Stimulated activated CD8-positive, alpha-beta memory T cell treated with anti-CD3 and anti-CD28 coated beads, Interleukin-2, amount 100 ng/mL, for 1 hour (primary cell): ENCODE measurements at places on chromosomes 2 and 18.
A peak's percentile ranks its signal among the peaks of the same experiment; 100 is the strongest.

DNA sequence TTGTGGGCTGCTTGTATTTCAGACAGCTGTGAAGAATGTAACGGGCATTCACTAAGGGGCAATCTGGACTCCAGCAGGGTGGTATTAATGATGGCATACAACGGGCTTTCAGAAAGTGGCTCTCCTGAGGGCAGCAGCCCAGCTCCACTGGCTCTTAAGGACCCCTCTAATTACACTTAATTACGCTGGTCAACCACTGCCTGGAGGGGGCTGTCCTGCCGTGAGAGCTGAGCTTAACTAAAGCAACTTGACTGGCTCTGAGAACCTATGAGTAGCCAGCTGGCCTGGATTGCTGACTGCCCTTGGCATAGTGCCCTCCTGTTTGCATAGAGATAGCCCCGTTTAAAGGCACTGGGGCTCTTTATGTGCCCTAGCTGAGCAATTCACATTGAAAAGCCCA lies 3.8 kb downstream of the LIPG start:
- DNase-seq, result no peak

GRCh38 chr2:140662504-140662903 lies 1468.3 kb downstream of the LRP1B start:
- DNase-seq, result no peak

DNA sequence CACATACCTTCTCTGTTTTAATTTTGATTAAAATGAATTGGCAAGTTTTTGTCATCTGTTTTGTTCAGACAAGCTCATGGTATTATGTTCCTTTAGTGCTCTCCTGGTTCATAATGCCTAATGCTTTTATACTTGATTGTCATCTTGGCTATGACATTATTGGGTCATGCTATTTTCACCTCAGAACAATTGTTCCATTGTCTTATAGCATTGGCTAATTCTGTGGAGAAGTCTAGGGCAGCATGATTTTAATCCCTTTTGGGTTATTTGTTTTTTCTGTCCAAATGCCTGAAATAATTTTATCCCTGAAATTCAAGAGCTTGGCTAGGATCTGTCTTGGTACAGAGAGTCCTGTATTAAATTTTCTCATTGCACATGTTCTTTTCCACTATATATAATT lies 83.8 kb upstream of the CCDC85A start:
- DNase-seq, result no peak

DNA sequence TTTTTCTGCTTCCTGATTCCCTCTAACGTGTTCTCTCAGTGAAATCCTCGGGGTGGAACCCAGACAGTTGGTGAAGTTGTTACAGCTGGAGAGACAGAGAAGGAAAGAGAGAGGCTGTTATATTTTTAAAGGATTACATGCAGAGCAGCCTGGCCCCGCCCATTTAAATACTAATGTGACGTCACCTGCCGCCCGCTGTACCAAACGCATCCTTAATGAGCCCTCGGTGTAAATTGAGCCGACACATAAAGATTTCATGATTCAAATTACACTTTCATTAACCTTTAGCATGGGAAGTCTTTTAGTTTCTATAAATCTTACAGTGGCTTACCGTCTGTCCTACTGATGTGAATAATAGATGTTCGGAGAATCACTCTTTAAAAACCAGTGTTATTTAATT lies 164.0 kb upstream of the SIX3 start:
- DNase-seq, result no peak

DNA sequence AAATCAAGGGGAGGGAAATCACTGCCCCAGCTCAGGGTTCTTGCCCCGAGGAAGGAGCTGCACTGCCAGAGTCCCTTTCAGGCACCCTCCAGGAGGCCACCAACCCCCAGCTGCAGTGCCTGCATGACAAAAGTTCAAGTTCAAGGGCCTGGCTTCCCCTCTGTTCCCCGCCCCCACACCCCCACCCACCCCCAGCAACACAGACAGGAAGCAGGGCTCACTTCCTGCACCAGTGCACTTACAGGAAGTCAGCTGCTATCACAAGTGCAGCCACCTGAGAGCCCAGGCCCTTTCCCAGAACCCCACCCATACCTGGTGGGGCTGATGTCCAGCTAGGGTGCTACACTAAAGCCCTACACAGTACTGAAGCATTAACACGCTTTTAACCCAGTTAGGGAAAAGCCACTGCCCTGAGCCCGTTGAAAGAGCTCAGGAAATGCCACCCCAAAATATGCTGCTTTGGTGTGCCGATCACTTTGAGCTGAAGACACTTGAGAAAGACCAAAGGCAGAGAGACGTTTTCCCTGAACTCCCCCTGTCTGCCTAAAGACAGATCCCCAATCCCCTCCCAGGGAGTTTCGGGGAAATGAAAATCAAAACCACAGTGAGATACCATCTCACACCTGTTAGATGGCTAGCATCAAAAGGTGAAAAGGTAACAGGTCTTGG lies 109.9 kb upstream of the CAB39 start:
- DNase-seq, result peak; percentile 4

DNA sequence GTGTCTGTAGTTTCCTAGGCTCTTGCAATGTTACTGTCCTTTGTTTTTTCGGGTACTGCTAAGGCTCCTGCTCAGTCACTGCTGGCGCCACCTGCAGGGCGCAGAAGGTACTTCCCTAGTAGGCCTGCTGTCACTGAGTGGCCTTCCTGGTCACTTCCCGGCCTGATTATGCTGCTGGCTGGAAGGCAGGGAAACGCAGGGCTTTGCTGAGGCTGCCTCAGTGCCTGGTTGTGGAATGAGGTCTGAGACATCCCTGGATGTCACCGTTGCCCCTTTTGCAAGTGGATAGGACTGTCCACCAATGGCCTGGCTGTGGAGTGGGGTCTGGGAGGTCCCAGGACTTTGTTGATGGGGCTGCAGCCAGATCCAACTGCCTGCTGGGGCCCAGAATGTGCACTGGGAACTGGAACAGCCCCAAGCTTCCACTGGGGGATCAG lies 13.1 kb downstream of the DAW1 start:
- no peak for DNase-seq

DNA sequence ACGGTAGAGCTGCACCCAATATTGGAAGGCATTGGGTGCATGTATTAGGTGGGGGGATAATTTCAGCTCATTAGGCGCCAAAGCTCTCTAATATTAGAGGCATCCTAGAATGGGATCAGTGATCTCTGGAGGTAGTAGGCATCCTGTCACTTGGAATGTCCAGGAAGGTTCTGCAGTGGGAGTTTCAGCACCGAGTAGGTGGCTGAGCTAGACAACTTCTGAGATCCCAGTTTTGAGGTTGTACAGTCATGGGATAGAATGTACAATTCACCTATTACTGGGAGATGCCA lies 210.9 kb downstream of the MYCN start:
- no peak for DNase-seq

- DNase-seq, result no peak
Observed at GRCh38 chr18:33181016-33181415, 259.5 kb downstream of the CCDC178 start.

GRCh38 chr2:130336877-130337734 lies 5.6 kb upstream of the IMP4 start:
- no peak for DNase-seq

DNA sequence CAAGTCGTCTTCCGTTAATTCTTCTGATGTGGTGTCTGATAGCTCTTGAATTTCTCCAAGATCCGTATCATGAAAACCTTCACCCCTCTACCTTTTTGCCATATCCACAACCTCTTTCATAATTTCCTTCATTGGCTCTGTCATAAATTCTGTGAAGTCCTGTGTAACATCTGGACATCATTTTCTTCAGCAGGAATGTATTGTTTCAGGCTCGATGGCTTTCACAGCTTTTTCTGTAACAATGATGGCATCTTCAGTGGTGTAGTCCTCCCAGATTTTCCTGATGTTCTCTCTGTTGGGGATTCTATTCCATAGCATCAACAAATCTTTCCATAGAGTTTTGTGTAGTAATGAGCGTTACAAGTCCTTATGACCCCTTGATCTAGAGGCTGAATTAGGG lies 114.2 kb upstream of the EML6 start:
- no peak for DNase-seq

DNA sequence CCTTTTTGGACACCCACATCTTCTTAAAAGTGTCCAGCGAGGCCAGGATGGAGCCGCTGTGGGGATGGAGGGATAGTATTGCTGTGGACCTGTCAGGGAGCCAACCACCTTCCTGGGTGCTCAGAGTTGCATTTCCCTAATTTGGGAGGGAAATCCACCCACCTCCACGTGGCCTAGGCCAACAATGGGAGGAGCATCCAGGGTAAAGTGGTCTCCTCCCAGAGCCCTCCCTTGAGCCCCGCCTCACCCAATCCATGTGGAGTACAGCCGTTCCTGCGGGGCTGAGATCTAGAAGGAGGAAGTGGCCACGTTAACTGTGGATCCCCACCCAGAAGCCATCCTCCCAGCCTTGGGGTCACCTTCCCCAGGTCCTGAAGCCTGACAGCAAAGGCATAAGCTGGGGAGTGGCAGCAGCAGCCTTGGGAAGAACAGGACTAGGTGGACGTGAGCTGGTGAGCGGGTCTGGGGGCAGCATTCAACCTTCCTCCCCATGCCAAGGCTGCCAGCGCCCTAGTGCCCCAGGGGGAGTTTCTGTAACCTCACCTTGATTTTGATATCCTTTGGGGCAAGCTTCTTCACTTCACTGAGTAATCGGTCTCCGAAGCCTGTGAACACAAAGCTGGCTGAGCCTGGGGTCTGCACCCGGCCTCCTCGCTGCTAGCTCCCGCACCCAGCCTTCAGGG lies 6.8 kb downstream of the ACTR1B start:
- DNase-seq, result no peak

DNA sequence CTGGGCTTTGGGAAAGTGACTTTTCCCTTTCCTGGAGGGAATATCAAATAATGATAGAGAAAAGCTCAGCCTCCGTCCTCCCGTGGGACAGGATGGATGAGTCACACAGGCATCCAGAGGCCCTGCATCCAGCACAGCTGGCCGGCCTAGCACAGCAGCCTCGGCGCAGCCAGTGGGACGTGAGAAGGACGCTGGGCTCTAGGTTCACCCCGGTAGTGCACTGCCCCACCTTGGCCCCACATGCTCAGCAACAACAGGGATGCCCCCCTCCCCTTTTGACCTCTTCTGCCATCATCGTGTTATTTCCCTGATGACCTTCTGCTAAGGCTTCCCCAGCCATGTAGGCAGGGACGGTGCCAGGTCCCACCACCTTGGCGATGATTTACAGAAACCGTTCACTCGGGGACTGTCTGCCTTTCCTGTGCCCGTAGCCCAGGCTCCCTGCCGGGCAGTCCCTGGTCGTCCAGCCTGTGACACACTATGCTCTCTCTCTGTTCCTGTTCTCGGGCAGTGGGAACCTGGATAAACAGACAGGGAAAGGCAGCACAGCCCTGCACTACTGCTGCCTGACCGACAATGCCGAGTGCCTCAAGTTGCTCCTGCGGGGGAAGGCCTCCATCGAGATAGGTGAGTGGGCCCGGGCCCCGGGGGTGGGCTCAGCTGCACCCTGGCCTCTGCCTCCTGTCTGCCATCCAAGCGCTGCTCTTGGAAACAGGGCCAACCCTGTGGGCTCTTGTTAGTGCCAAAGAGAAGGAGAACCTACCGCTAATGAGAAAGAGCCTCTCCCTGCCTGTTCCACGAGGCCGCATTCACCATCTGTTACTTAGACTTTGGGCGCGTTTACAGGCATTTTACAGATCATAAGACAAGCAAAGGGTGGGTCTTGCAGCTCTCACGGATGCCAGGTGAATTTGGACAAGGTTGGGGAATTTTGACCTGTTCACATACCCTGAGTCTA lies 44.6 kb downstream of the ITGB1BP1 start:
- no peak for DNase-seq

- DNase-seq, result no peak
Observed at GRCh38 chr2:41913311-41913710, 134.5 kb upstream of the PKDCC start.

- no peak for DNase-seq
Observed at GRCh38 chr2:197165020-197165419, 145.6 kb downstream of the ANKRD44 start.

DNA sequence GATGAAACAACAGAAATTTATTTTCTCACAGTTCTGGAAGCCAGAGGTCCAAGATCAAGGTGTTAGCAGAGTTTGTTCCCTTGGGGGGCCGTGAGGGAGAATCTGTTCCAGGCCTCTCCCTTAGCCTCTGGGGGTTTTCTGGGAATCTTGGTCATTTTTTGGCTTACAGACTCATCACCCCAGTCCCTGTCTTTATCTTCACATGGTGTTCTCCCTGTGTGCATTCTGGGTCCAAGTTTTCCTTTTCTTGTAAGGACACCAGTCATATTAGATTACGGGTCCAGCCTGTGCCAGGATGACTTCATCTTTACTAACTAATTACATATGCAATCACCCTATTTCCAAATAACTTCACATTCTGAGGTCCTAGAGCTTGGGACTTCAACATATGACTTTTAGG lies 292.5 kb upstream of the TRIB2 start:
- DNase-seq, result no peak

GRCh38 chr2:109049022-109049421 lies 60.0 kb upstream of the EDAR start:
- DNase-seq, result no peak

DNA sequence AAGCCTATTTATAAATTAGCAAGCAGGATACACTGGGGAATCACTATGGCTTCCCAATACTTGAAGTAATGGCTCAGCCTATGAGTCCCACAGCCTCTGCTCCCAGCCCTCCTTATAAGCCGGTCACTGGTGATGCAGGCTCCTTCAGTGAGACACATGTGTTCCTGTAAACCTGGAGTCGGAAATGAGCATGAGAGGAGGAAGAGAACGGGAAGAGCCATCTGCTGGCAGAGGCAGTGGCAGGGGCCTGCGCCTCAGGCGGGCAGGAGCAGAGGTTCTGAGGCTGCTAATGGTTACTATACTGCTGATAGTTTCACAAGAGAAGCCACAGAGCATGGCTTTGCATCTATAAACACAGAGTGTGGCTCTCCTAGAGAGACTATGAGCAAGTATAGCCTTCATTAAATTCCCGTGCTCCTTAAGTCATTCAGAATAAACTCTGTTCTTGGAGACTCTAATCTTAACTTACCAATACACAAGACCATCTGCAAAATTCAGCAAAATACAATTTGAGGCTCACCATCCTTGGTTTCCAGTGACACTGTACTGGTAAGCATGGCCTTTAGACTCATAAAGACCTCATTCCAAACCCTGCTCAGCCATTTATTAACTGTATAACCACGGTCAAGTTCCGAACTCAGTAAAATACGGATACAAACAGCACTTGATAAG lies 63.3 kb downstream of the FBXO15 start:
- no peak for DNase-seq

- DNase-seq, result no peak
Observed at GRCh38 chr2:235080101-235080500, 128.3 kb downstream of the SH3BP4 start.

- no peak for DNase-seq
Observed at GRCh38 chr2:105517814-105518705, 119.2 kb upstream of the FHL2 start.

GRCh38 chr2:105104208-105104731 lies 66.4 kb downstream of the MRPS9 start:
- DNase-seq, result no peak
